Activated B cell treated with CpG ODN at 0.5 μM for 24 hours (primary cell): ENCODE measurements at places on chromosomes 11 and 22.

- DNase-seq: no peak
Observed at GRCh38 chr11:65212226-65212801, 30.6 kb downstream of the CAPN1 start.

DNA sequence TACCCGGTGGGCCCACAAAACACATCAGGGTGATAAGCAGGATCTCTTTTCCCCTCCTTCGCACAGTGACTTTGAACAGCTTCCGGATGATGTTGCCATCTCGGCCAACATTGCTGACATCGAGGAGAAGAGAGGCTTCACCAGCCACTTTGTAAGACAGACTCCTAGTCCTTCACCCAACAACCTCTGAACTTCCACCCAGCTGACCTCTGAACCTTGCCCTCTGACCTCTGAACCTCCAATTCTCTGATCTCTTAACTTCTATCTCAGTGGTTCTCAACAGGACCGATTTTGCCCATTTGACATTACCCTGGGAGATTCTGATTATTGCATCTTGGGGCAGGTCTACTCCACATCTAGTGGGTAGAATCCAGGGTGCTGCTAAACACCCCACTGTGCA lies 3.2 kb downstream of the NCF4 start:
- no peak for DNase-seq

GRCh38 chr22:47296405-47297260 lies 534.2 kb downstream of the TBC1D22A start:
- DNase-seq: no peak

DNA sequence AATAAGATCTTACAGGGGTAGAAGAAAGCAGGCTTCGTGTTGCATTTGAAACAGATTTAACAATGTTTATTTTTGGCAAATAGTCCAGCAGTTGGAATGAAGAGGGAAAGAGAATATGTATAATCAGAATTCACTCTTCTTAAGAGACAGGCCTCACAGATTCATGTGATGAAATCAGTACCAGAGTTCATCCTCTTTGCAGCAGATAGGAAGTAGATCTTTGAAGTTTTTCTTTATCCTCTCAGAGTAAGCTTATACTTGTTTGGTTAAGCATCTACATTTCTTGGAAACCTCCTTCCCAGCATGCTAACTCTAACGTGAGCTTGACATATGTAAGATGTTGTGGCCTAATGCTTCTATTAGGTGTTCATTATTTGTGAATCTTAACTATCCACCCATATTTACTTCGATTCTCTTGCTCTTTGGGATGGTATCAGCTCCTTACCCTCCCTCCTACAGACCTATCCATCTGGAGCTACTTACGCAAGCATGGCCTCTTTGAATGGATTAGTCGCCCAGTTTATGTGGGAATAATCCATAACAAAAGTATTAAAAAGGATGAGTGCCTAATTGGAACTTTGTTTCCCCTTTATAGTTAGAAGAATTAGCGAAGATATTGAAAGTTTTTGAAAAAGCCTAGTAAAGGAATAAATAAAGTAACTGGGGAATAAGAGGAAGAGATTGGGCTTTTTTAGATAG lies 80.1 kb downstream of the PRMT3 start:
- no peak for DNase-seq

DNA sequence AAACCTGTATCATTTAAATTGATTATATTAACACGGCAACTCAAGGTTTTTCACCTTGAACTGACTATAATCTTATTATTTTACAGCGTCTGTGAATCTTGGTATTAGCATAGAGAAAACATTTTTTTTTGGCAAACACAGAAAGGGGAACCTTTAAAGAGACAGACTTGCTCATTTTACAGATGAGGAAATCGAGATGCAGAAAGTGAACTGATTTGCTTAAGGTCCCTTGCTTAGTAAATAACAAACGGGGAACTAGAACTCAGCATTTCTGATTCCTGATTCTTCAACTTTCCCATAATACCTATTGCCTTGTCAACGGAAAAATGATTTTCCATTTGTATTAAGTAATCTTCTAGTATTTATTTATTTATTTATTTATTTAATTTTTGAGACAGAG lies 33.2 kb upstream of the CECR2 start:
- DNase-seq: no peak

GRCh38 chr11:215581-216037 lies 8.1 kb downstream of the RIC8A start:
- DNase-seq: no peak

DNA sequence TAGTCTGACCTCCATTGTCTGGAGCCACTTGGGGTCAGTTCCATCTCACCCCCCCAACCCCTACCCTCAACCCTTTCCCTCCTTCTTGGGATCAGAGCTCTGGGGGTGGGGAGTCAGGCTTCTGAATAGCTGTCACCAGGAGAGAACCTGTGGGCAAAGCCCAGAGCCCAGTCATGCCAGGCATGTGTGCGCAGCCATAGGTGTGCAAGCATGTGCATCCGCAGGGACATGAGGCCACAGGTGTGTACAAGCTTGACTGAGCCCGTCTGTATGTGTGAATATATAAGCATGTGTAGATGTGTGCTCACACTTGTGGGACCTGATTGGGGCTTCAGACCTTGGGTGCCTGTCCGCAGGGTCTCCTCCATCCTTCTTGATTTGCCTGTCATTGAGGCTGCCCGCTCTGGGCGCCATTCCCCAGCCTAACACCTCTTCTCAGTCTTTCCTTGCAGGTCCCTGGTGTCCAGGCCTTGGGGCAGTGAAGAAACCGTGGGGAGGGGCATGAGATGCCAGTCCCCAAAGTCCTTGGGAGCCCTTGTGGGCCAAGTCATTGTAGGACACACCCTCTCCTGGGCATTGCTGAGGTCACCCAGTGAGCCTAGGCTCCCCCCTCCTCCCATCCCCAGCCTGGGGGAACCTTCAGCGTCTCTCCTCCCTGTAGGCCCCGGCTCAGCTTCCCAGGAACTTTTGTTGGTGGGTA lies 9.0 kb downstream of the ATG16L2 start:
- no peak for DNase-seq

DNA sequence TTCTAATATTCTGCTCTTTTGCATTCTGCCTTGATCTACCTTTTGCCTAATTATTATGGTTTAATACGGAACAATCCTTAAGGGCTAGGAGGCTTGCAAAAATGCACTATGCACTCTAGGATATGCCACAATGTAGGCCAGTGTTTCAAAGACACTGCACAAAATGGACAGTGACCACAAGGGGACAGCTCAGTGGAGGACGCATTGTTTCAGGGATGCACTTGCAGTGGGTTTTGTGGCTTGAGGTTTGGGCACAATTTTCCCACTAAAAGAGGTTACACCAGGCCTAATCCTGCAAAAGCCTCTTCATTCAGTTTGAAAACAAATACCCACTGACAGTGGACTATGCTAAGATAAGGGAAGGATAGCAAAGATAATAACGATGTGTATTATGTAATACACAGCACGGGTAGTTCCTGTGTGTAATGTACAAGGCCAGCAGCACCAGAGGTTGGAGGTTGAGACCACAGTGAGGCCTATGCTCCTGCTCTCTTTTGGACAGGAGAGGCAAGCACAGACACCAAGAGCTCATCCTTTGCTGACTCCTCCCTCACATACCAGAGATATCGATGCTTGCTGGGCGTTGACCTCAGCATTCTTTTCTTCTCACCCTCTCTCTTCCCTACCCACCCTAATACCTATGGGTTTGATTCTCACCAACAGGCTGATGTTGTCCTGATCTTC lies 12.7 kb downstream of the MAP6 start:
- no peak for DNase-seq

- no peak for DNase-seq
Observed at GRCh38 chr11:58957922-58958321, 18.6 kb downstream of the GLYATL1 start.

- DNase-seq: no peak
Observed at GRCh38 chr11:68936358-68936636, 32.6 kb downstream of the IGHMBP2 start.

DNA sequence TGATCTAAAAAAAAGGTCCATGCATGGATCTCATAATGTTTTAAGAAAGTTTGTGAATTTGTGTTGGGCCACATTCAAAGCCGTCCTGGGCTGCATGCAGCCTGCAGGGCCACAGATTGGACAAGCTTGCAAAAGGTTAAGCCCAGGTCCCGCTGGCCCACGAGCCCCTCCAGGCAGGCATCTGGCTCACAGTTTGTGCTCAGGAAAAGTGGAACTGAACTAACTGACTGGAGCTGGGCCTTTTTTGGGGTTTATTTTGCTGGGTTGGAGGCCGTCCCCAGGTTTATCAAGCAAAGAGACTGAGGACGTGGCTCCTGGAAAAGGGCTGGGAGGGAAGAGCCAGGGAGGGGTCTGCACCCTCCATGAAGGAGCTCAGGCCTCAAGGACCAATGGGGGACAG lies 32.1 kb upstream of the BAIAP2L2 start:
- no peak for DNase-seq

- no peak for DNase-seq
Observed at GRCh38 chr22:27554106-27554811, 247.3 kb downstream of the MN1 start.

- DNase-seq: no peak
Observed at GRCh38 chr22:22771696-22772377, 115.8 kb upstream of the IGLL5 start.

GRCh38 chr11:134545521-134545920 lies 133.5 kb upstream of the B3GAT1 start:
- no peak for DNase-seq

DNA sequence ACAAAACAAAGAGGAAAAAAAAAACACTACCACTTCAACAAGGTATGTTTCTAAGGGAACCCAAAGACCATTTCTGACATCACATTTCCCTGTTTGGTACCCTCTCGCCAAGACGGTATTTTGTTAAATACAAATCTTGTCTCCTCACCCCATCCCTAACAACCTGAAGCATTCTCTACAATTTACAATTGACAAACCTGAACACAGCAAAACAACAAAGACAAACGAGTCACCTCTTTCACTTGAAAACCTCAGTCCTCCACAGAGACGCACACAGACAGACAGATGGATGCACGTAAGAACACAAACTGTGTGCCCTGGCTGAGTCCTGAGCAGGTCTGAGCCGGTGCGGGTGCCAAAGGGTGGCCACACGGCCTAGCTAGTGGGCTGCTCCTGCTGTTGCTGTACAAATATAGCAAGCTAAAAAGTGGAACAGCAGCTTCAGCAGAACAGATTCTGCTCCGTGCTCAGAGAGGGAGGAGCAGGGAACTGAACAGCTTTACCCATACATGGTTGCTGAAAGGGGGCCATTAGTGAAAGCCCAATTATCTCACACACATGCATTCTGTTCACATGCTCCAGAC lies 28.5 kb downstream of the CELF1 start:
- DNase-seq: no peak

DNA sequence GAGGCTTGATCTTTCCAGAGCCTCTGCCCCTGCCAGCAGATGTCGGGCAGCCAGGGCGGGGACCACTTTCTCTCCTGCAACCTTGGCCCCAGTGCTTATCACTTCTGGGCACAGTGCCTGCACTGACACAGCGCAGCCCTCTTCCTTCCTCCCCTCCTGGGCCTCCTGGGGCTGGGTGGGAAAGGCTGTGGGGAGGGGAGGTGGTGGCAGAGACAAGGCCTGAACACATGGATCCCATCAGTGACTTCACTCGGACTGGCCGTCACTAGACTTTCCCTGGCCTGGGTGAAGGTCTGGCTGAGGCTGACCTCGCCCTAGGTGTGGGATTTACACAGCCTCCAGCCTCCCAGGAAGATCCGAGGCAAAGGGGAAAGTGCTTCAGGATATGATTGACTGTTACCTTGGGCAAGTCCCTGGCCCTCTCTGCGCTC lies 68.1 kb downstream of the LRRC32 start:
- DNase-seq: no peak

DNA sequence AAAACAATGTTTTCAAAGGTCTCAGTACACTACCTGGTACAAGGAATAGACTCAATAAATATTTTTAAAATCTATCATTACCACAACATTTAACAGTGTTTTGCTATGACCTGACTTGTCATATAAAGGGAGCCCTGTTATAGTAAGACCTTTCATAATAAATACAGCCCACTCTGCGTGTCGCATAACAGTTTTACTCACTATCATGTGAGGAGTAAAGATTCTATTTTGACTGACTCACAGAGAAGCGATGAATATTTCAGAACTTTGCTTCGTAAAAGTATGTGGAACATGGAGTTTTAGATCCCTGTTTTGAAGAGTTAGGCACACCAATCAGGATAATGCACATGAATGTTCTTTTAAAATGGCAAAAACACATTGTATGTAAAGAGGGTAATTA lies 531.2 kb downstream of the KCNA4 start:
- DNase-seq: no peak

DNA sequence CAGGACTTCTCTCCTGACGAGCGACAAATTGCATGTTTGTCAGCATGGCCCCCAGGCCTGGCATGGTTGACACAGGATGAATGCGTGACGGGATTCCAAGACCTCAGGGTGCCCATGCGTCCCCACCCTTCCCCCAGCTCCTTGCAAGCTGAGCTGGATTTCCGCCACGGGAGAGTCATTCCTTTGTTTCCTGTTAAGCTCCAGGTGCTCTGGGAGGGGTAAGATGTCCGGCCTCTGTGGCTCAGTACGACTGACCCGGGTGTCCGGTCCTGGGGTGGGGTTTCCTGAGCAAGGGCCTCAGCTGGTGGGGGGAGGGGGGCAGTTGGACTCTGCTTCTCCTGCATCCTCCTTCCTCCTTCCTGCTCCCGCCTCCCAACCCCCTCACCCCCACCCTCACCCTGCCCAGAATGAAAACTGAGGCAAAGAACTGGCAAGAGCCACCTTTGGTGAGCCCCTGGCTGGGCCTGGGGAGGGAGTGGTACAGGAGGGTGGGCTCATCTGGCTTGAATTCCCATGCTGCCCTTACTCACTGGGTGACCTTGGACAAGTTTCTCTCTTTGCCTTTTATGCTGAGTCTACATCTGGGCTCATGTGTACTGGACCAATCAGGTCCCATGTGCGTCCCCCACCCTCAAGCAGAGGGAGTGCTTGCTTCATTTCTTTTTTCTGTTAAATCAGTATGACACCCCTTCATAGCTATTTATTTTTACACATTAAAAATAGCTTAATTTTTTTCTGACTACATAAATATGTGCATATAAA lies 2.5 kb downstream of the CDC42EP2 start:
- DNase-seq: no peak

- DNase-seq: no peak
Observed at GRCh38 chr22:45762545-45763235, 91.1 kb downstream of the ATXN10 start.

DNA sequence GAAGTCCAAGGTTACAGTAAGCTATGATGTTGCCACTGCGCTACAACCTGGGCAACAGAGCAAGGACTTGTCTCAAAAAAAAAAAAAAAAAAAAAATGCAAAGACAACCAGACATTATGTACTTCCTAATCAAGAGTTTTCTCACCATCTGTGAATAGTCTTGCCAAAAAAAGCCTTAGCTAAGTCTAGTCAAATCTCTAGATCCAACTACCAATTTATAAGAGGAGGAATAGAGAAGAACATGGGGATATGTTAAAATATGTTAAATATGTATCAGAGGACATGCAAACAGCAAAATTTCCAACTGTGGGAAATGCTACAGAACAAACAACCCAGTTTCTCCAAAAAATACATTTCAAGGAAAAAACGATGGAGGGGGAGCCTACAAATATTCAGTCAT lies 45.6 kb downstream of the USP28 start:
- DNase-seq: no peak

DNA sequence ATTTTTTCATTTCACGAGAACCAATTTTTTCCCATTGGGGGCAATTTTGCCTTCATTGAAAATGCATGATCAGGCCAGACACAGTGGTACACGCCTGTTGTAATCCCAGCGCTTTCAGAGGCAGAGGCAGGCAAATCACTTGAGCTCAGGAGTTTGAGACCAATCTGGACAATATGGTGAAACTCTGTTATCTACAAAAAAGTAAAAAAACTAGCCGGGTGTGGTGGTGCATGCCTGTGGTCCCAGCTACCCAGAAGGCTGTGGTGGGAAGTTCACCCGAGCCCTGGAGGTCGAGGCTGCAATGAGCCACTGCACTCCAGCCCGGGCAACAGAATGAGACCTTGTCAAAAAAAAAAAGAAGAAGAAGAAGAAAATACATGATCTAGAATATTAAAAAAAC lies 19.2 kb upstream of the UPK3A start:
- DNase-seq: no peak
